ENCODE measurements at places on chromosomes 7 and 10.

DNA sequence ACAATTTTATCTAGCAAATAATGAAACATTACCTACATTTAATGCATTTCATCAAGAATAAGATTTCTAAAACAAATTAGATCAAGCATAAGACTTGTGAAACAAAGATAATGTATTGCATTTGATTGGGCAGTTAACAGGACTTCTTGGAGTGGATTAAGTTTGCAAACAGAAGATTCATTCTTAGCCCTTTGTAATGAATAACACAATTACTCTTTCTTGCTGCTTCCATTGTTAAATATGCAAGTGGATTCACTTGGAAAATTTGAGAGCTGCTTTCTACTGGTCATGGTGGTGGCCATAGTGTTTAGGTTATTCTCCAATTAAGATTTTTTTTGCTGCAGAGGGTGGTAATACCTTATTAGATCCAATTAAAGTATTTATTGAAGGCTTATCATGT is 6.0 kb downstream of the PPP1R9A start:
- DNase-seq = no peak

DNA sequence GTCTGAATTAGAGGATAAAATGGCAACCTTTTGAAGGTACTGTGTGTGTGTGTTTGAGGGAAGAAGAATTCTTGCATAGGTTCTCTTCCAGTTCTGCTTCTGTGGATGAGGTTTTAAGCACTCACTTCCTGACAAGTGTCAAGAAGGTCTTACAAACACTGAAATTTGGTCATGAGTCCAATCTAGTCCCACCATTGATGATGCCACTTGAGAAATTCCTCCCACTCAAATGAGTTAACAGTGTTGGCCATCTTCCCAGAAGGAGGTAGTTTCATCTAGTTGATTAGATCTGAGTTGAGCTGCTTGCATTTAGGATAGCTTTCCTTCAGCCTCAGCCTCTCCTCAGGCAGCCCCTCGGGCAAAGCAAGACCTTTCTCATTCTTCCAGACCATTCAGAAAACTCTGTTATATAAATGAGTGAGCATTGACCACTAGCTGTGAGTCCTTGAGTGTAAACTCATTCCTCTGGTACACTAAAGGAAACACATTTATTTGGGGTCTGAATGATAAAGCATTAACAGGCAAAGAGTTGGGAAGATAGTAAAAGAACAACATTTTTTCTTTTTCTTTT is 189.5 kb downstream of the TRIL start:
- DNase-seq = no peak

GRCh38 chr7:31494421-31494820 is 19.5 kb upstream of the ITPRID1 start:
- DNase-seq = no peak

DNA sequence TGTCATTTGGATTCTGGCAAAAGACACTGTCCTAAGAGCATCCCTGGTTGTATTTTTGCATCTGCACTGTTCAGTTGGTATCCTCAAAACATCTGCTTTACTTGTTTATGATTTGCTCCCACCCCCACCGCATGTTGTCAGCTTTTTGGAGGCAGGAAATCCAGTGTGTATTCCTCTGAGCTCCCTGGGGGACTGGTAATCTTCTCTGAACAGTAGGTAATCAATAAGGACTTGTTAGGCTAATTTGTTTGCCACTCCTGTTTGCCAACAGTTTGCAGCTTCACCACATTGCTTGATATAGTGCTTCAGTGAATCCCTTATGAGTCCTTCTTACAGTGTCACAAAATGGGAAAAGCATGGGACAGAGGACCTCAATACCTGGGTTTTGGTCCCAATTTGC is 49.1 kb downstream of the FEZF1 start:
- no peak for DNase-seq

DNA sequence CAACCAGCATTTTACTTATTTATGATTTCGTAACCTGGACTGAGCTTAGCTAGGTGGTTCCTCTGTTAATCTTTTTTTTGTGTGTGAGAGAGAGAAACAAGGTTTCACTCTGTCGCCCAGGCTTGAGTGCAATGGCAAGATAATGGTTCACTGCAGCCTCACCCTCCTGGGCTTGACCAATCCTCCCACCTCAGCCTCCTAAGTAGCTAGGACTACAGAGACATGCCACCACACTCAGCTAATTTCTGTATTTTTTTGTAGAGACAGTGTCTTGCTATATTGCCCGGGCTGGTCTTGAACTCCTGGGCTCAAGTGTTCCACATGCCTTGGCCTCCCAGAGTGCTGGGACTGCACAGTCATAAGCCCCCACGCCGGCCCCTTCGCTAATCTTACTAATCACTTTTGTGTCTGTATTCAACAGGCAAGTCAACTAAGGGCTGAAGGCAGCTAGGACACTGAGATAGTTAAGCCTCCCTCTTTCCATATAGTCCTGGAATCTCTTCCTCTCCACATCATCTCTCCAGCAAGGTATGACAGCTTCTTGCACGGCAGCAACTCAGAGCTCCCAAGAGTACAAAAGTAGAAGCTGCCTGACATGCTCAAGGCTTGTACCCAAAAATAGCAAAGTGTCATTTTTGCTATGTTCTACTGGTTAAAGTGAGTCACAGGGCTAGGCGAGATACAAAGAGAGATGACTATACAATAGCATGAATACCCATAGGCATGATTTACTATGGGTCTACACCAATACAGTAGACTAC is 11.3 kb downstream of the KMT2C start:
- no peak for DNase-seq

- no peak for DNase-seq
Measured at GRCh38 chr10:132407846-132408278, 10.9 kb downstream of the PWWP2B start.

- DNase-seq = no peak
Measured at GRCh38 chr7:145534301-145534700, 582.3 kb upstream of the CNTNAP2 start.

GRCh38 chr7:42726066-42726785 is 185.6 kb downstream of the C7orf25 start:
- no peak for DNase-seq

DNA sequence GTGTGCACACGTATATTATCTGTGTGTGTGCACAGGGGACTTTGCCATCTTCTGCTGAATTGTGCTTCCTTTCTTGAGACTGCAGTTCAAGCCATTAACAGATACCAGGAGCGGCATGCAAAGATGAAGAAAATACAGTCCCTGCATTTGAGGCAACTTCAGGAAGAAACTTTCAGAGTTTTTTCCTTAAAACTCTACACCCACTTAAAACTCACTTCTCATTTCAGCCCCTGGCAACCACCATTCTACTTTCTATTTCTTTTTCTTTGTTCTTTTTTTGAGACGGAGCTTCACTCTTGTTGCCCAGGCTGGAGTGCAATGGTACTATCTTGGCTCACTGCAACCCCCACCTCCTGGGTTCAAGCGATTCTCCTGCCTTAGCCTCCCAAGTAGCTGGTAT is 448.9 kb upstream of the ZMIZ1 start:
- DNase-seq = no peak

- no peak for DNase-seq
Measured at GRCh38 chr7:94972296-94972695, 64.9 kb downstream of the PPP1R9A start.

- DNase-seq = no peak
Measured at GRCh38 chr7:126529254-126529653, 723.5 kb downstream of the GRM8 start.

DNA sequence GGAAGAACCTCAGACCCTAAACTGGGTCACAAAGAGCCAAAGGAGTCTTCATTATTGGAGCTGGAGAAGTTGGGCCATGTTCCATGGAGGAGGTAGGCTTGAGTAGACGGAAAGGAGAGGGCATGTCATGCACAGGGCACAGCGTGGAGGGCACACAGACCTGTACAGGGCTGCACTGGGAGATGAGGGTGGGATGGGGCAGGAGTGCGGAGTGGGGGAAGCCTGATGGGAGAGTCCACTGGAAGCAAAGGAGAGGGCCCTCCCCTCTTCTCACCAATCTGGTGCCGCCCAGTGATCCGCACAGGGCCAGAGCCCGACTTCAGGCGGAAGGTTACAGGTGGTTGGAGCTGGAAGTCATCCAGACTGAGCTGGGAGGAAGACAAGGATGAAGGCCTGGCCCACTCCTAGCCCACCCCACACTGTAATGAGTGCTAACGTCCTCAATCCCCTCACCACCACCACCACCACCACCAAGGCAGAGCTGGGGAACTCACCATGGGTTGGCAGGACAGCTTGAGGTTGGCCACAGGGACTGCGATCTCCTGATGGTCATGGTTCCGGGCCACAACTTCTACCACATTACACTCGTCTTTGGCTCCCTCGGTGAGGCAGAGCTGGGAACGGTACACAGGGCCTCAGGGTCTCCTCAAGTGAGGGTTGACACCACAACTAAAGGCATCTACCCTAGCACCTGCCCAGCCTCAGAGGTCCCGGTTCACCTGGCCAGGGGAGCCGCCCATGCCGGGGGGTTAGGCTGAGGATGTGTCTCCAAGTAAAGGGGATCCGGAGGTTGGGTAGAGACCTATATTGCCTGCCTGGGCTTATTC is 1.0 kb downstream of the NPM3 start:
- no peak for DNase-seq

- no peak for DNase-seq
Measured at GRCh38 chr7:14521183-14521582, 381.4 kb downstream of the DGKB start.
